ENCODE measurements at places on chromosomes 11 and 22.

- no peak for DNase-seq
Observed at GRCh38 chr11:16178273-16178672, 178.1 kb downstream of the SOX6 start.

DNA sequence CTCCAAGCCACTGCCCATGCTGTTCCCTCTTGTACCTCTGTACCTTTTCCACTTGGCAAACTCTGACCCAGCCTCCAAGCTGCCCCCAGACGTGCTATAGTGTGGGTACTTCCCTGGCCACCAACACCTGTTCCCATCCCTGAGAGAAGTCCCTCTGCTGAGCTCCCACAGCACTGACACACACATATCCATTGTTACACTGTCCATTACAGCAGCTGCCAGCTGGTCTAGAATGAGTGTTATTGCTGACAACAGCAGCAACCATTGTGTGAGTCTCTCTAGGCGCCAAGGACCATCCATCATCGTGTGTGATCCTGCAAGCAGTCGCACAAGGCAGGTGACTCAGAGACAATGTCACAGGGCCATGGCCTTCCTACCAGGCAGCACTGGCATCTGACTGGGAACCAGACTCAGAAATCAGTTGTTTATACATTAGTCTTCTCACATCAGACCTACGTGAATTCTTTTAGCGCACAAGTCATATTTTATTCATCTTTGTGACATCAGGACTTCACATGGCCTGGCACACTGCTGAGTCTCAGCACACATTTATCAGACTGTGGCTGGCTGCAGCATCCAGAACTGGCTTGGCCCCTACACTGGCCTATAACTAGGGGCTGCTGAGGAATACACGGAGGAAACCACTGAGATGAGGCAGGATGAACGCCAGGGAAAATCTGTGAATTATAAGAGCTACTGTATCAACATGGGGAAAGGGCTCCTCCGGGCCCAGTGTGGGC, 56.4 kb downstream of the SGSM3 start:
- DNase-seq: no peak

DNA sequence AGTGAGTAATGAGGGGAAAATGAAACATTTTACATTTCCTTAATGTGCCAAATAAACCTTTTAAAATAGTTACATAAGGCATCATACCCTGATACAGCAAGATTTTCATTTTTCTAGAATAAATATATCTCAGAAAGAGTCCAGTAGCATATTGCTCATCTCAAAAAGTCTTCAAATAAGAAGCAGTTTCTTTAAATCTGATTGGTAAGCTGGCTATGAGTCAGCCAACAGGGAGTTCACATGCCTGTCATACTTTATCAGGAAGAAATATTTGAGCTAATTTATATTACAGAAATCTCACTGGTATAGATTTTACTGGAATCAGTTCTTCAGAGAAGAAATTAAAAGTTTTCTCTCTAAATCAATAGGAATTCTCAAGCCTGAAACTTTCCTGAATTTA, 258.1 kb downstream of the C11orf87 start:
- DNase-seq: no peak

DNA sequence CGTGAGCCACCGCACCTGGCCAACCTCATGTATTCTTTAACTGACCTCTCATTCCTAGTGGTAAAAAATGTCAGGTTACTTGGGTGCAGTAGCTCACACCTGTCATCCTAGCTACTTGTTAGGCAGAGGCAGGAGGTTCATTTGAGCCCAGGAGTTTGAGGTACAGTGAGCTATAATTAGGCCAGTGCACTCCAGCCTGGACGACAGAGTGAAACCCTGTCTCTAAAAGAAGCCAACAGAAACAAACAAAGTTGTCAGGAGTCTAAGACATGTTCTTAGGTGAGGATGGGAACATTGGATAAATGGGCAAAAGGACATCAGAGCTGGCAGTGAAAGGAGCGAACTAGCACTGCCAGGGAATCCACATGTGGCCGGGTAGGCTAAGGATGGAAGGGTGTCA, 18.1 kb downstream of the MADD start:
- no peak for DNase-seq

DNA sequence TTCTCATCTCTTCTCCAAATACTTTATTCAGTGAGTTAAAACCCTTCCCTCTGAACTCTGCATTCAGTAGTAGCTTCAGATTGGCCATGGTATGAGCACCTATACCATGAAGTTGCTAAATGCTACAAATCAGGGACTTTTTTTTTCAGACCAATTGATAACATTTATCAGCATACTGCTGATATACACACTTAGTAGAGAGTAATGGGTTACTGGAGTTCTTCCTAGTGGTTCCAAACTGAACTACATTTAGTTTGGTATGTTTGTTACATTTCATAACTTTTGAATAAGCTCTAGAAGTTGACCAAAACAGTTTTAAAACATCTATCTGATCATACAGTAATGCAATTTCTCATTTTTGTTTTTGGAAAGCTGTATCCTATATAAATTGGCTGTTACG, 104.7 kb downstream of the DCDC1 start:
- DNase-seq: no peak

- no peak for DNase-seq
Observed at GRCh38 chr11:80163441-80163840, 722.6 kb upstream of the TENM4 start.

GRCh38 chr11:13366266-13367026, 88.9 kb downstream of the BMAL1 start:
- DNase-seq: no peak

- DNase-seq: no peak
Observed at GRCh38 chr22:22893077-22893805, 5.6 kb downstream of the IGLL5 start.

DNA sequence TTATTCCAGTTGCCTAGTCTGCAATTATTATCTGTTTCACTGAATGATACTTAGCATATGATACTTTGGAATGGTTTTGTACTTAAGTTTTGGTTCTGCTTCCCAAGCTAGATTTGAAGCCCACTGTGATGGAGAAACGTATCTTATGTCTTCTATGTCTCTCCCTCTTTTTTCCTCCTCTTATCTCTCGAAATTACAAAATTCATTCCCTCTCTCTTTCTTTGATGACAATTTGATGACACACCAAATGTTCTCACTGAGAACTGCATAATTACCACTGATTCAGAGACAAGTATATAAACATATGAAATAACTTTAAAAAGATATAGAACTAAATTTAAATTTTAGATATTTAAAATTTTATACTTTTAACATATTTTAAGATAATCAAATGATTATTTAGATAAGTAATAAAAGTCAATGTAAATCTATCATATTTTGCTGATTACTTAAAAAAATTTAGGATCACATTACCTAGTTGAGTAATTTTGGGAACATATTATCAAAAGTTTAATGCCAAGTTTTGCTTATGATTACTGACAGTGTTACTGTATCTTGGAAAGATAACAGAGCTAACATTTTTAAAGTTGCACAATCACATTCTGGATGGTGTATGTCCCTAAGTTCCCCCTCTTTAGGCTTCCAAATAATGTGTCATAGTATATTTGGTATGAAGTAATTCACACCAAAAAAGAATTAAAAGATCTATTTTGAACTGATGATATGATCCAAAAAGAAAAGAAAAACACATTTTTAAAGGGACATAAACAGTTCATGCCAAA, 255.3 kb downstream of the SBF2 start:
- no peak for DNase-seq

GRCh38 chr11:82315093-82315492, 418.6 kb downstream of the FAM181B start:
- DNase-seq: no peak

DNA sequence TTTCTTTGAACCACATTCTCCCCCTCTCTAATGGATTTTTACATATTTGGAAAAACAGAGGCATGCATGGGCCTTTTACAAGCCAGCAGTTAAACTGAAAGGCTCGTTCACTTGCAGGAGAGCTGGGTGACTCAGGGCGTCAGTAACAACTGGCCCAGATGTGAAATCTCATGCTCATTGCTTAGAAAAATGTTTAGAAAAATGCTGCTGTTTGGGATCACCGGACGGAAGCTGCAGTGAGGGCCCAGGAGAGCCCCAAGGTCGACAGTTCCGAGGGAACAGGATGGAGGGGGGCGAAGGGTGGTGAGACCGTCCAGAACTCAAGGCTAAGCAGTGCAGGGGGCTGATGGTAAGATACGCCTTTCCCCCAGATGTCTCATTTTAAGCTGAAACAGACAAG, 41.7 kb upstream of the SMTN start:
- DNase-seq: no peak

- no peak for DNase-seq
Observed at GRCh38 chr11:68965901-68966853, 14.6 kb downstream of the MRGPRD start.
